AML-193 (cell line): ENCODE measurements at places on chromosomes 2 and 18.

GRCh38 chr2:167294776-167295140 is 406.5 kb downstream of the XIRP2 start:
- no peak for DNase-seq

GRCh38 chr18:3579701-3580100 is 129.7 kb downstream of the TGIF1 start:
- DNase-seq: no peak

DNA sequence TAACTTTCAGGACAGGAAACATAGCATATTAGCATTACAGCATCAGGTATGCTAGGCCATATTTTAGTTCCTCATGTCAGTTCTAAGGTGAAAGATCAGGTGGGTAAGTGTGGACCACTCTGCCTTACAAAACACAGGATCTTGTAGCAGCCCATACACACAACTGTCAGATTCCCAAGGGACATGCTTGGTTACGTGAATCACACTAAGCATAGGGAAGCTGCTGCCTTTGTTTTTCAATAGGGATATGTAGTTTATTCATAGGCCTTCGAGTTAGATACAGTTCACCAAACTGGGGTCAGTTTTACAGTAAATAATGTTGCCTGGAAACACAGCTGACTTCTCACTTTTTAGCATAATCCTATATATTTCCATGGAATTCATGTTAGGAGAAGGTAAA is 116.1 kb upstream of the OTX1 start:
- no peak for DNase-seq

DNA sequence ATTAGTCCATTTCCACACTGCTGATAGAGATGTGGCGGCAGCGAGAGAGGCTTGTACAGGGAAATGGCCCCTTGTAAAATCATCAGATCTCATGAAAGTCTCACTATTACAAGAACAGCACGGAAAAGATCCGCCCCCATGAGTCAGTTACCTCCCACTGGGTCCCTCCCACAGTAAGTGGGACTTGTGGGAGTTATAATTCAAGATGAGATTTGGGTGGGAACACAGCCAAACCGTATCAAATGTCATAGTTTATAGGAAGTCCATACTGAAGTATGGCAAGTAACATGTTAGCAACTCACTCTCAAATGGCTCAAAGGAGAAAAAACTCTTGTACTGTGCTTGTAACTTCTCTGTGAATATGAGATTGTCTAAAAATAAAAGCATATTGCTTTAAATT is 56.1 kb downstream of the FARP2 start:
- no peak for DNase-seq

GRCh38 chr2:174180165-174180724 is 68.1 kb downstream of the OLA1 start:
- no peak for DNase-seq

DNA sequence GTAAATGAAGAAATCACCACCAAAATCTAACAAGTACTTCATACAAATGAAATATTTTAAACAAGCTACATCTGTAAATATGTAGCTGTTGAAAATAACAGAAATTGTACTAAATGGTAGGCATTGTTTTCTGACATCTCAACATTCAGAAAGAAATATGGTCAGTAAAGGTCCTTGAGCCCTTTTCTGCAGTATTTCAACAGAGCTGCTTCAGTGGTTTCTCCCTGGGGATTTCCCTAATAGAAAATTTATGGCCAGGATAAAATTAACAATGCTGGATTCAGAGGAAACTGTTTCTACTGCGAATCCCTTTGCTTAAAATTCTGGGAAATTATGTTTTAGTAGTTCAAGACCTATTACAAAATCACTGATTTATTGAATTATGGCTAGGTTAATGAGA is 256.6 kb downstream of the PIEZO2 start:
- DNase-seq: no peak

DNA sequence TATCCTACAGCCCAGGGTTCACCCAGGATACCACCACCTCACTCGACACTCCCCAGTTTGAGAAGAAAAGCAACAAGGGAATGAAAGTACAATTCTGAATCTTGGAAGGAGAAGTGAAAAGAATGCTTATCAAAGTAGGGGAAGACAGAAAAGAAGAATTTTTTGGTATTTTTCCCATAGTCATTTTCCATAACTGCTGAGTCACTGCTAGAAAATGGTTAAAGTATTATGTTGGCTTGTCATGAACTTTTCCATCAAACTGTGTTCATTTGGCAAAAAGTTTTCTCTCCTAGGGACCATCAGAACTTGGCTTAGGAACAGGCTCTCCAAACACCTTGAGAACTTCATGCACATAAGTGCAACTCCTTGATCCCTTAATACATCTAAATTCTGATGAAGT is 192.0 kb downstream of the BCL11A start:
- no peak for DNase-seq

- DNase-seq: no peak
Observed at GRCh38 chr2:215983581-215984351, 29.6 kb downstream of the MREG start.

DNA sequence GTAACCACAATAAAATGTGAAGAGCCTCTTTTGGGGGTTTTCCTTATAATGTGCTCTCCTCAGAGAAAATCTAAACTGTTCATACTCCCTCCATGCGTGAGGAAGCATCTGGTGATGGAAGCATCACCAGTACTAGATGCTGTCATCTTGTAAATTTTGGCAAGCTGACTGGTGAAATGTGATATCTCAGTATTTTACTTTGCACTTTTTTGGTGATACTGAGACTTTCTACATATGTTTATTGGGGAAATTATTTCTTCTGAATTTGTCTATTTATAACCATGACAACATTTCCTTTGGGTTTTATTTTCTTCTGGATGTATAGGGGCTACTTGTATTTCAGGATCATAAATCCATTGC is 95.9 kb upstream of the DLGAP1 start:
- no peak for DNase-seq

DNA sequence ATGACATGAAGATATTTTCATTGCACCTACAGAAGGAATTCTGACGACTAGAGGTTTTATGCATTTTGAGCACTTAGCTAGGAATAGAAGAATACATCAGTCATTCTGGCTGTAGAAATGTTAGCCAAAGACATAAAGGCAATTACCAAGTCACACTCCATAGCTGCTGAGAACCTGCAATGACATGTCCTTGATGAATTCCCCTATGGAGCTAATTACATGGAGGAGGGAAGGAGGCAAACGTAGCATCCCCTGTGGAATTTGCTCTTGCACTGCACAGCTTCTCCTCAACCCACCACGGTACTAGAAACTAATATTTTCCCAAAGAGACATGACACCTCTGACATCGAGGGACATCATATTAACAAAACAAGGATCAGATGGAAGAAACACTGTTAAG is 174.0 kb upstream of the SESTD1 start:
- no peak for DNase-seq

DNA sequence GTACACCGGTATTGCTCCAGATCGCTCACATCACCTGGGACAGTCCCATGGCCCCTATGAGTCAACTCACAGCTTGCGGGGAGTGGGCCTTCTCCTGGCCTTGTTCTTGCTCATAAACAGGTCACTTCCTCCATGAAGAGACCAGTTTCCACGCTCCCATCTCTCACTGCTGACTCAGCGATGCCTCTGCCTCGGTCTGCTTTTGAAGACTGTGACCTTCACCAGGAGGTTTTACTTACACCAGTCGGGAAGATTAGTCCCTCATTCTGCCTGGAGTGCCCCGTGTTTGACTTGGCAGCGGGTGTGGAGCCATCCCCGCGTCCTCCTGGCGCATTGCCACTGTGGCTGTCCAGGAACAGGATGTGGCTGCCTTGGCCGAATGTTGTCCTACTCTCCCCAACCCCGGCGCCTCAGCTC is 159.8 kb downstream of the RHBDD1 start:
- DNase-seq: no peak

DNA sequence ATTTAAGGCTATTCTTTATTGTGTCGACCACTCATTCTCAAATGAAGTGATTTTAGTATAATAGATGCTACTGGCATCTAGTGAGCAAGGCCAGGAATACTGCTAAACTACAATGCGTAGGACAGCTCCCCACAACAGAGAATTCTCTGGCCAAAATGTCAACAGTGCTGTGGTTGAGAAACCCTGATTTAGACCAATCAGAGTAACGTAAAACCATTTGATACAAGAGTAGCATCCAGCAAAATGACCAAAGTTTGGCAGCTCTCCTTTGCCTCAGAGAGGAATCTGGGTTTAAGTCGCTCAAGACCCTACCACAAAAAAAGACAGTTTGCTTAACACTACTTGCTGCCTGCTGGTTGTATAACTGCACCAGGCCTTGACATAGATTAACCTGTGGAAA is 37.0 kb upstream of the TTN start:
- DNase-seq: no peak

DNA sequence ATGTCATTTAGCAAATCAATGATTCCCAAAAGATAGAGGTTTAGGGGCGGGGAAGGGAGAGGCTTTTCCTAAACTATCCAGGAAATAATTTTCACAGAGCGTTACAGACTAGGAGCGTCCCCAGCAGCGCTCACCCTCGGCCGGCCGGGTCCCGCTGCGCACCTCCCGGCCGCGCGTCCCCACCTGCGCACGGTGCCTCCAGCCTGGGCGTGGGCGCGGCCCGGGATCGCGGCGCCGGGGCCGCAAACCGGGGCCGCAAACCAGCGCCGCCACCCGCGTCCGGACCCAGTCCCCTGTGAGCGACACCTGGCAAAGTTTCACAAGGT is 684 bp upstream of the ZCCHC2 start:
- no peak for DNase-seq

DNA sequence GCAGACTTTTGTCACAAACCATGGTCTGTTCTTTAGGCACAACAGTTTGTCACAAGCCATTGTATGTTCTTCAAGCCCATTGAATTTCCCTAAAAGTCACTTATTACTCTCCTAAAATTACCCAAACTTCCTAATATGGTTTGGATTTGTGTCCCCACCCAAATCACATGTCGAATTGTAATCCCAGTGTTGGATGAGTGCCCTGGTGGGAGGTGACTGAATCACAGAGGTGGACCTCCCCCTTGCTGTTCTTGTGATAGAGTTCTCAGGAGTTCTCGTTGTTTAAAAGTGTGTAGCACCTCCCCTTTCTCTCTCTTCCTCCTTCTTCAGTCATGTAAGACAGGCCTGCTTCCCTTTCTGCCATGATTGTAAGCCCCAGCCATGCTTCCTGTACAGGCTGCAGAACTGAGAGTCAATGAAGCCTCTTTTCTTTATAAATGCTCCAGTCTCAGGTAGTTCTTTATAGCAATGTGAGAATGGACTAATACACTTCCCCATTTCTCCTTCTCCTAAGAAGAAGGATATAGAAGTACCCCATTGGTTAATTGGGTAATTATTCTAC is 11.2 kb upstream of the GYPC start:
- DNase-seq: no peak

DNA sequence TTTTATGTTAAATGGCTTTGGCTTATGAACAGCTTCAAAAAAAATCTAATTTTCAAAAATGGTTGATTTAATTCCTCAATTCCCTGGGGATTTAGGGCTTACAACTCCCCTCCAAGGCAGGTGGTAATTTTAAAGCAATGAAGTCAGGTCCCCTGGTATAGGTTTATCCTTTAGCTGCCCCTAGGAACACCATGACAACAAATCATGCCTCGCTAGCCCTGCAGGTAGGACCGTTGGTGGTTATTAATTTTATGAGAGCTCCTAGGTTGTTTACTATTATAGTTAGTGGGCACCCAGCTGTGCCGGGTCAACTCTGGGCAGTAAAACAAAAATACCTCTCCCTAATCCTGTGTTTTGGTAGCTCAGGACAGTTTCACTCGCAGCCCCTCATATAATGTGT is 26.2 kb upstream of the MBOAT2 start:
- DNase-seq: no peak

DNA sequence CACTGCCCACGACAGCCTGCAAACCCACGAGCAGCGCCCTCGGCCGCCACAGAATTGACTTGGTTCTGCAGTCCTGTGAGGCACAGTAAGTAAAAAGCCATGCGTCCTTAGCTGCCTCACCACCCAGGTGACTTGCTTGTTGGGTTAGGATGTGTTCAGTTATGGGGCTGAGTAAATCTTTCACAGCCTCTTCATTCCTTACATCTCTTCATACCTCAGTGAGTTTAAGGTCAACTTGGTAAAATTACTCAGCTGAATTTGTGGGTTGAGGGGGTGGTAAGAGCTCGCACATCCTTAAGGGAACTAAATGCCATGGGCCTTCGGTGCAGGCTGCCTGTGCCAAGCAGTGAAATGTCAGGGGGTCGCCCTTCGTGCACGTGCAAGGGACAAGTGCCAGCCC is 165.2 kb upstream of the ALKAL2 start:
- DNase-seq: no peak

DNA sequence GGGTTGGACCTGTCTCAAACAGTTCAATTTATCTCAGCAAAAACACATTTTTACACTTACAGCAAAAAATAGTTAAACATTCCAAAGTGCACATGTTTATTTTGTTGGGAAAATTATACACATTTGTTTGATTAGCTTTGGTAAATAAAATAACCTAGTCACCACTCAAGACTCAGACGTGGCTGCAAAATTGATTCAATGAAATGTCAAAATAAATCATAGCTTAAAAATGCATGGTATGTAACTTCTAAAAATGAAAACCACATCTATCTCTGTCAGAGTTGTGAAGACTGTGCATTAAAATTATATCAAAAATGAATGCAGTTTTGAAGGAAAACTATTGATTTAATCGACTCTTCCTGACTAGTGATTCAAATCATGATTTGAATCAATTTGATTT is 56.7 kb downstream of the GALNT14 start:
- no peak for DNase-seq

- DNase-seq: no peak
Observed at GRCh38 chr2:178392215-178392614, 58.8 kb downstream of the PRKRA start.

GRCh38 chr2:150135223-150135883 is 352.1 kb downstream of the RND3 start:
- DNase-seq: no peak

DNA sequence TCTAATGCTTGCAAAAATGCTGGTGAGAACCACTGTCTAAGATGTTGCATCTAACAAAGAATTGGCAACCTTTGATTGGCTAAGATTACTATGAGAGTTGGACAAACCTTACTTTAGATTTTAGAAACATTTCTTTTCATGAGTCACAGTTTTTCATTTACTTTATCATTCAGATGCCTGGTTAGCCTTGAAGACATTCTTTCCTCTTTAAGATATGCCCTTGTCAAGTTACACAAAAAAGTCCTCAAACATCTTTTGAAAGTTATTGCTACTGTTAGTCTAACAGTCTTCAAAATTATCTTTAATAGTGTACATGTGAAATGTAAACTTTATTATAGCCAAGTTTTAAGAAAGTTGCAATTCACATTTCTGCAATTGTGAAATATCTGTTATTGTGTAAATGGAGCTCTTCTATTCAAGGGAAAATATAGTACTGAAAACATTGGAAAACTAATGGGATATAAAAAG is 276.3 kb downstream of the RND3 start:
- DNase-seq: no peak
